ENCODE measurements at places on chromosomes 1 and 21. TPM values are rescaled to one million over a fixed set of nuclear protein-coding genes. Genes with fewer than 3 reads are reported as not detected.

The SEC22B gene
- 8.3 TPM for total RNA-seq

The C1orf232 gene
- not detected for total RNA-seq

The FMOD gene
- not detected for total RNA-seq

The CD1B gene
- total RNA-seq, result not detected

The CD160 gene
- total RNA-seq, result not detected

The SPATA21 gene
- total RNA-seq, result not detected

The SPATA46 gene
- total RNA-seq, result not detected

The COL11A1 gene
- 1.0 TPM for total RNA-seq

The LRRIQ3 gene
- 0.68 TPM for total RNA-seq

The OR2L13 gene
- not detected for total RNA-seq

The TOMM40L gene
- 7.2 TPM for total RNA-seq

The C1orf210 gene
- not detected for total RNA-seq

The DEPDC1 gene
- total RNA-seq, result 18.7 TPM

Measured in Caki2 (cell line).